Esophagus muscularis mucosa (tissue), 4 donors: ENCODE measurements at places on chromosomes 16 and 17. TPM values are rescaled to one million over a fixed set of nuclear protein-coding genes. Genes with fewer than 3 reads are reported as not detected.

The OSGIN1 gene
- 16.1 TPM for total RNA-seq

The SLC16A11 gene
- 0.99 TPM for total RNA-seq

DNA sequence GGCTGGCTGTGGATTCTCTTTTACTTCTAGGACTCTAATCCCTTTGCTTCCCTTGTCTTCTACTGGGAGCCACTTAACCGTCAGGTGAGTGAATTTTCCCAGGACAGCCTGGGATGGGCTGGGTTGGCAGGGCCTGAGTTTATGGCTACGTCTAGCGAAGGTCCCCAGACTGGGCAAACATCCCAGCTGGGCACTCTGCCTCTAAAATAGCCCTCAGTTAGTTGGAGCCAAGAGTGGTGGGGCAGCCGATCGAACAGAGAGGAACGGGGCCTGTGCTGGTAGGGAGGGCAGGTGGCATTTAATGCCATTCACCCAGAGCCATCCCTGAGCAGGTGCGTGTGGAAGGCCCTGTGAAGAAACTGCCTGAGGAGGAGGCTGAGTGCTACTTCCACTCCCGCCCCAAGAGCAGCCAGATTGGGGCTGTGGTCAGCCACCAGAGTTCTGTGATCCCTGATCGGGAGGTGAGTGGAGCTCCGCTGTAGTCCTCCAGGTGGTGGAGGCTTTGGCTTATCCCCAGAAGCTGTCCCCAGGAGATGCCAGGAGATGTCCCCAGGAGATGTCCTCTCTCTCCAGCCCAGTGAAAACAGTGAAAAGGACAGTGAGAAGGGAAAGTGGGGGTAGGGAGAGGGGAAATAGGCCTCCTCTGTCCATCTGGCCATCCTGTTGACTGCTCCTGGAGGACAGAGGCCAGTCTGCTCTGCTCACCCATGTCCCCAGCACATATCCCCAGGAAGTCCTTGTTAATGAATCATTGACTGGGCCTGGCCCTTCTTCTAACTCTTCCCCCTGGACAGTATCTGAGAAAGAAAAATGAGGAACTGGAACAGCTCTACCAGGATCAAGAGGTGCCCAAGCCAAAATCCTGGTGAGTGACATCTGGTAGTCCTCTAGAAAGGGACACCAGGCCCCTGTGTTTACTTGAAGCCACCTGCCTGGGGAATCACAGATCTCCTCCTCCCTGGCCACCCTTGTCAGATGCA lies 4.4 kb downstream of the PNPO start:
- H3K4me1 ChIP-seq, result peaks cover 53% of the 10 kb centered on the region
- H3K27me3 ChIP-seq, result no peaks in the 10 kb centered on the region
- H3K36me3 ChIP-seq, result peaks cover 44% of the 10 kb centered on the region
- no peak overlapping the region for H3K4me3 ChIP-seq

DNA sequence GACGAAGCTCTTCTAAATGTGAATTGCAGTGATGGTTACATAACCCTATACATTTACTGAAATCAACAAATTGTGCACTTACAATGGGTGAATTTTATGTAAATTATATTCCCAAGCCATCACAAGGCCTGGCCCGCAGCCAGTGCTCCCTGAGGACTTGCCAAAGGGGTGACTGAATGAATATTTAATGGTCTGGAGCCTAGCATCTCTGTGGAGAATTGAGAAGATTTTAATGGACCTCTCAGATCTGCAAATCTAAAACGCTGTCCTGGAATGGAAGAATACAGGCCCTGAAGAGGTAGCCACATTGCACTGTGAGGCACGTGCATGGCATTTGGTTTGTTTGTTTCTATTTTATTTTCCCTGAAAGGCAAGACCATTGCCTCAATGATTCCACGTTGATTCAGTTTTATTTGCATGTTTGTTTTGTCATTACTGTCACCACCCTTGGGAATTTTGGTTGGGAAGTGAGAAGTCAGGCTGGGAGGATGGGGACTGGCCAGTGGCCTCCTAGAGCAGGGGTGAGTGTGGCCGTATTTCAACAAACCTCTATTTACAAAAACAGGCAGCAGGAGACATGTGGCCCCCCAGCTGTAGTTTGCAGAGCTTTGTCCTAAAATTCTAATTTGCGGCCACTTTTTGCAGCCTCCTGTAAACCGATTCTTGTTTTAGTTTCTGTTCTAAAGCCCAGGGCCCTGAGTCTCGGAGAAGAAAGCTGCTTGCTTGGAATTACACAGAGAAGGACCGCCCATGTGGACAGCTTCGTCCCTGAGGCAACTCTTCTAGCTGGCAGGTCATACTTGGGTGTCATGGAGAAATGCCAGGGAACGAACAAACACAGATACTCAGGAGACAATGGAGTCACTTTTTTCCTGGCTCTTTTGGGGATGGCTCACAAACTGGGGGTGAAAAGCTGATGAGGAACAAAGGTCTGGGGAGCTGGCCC lies 40.5 kb upstream of the GCSH start:
- no peak for DNase-seq
- H3K4me1 ChIP-seq, result no peaks in the 10 kb centered on the region
- H3K4me3 ChIP-seq, result no peak overlapping the region
- no peaks in the 10 kb centered on the region for H3K27me3 ChIP-seq
- no peak overlapping the region for H3K27ac ChIP-seq

DNA sequence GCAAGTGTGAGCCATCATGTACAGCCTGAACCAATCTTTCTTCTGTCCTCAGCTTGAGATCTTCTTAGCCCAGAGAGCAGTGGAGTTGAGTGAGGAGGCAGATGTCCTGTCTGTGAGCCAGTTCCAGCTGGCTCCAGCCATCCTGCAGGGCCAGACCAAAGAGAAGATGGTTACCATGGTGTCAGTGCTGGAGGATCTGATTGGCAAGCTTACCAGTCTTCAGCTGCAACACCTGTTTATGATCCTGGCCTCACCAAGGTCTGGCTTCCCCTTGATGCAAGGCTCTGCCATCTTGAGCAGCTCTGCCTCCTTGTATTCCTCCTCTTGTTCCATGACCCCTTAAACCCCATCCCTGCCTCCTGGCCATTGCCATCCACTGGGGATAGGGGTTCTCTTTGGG lies 9.6 kb downstream of the CDK5RAP3 start:
- H3K27ac ChIP-seq, result no peak overlapping the region
- H3K27me3 ChIP-seq, result no peaks in the 10 kb centered on the region
- DNase-seq, result no peak
- H3K4me1 ChIP-seq, result no peaks in the 10 kb centered on the region

DNA sequence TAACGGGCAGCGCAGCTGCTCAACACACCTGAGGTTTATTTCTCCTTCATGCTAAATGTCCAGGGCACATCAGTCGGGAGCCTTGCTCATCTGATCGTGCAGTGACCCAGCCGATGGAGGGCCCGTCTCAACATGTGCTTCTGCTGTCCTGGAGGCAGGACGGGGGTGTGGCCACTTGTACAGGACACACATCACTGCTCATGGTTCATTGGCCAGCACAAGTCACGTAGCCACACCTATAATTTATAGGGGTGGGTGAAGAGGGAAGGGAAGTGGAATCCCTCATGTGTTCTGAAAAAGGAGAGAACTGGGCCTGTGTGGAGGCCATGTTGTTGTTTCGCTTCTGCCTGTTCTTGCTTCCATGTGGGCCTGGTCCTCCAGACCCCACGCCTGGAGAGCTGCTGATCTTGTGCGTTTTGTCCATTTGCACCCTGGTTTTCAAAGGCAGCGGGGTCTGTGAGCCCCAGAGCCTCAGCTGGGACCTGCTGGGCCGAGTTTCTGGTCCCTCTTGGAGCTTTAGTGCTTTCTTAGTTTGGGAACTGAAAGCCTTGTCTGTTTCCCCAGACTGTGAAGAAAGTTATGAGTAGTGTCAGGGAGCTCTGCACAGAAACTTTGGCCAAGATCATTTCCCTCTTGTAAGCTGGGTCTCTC lies 60.5 kb downstream of the CMIP start:
- no peak overlapping the region for H3K27ac ChIP-seq
- H3K36me3 ChIP-seq, result no peaks in the 10 kb centered on the region
- DNase-seq, result no peak
- peaks cover 4% of the 10 kb centered on the region for H3K4me1 ChIP-seq
- no peak overlapping the region for H3K4me3 ChIP-seq
- no peaks in the 10 kb centered on the region for H3K27me3 ChIP-seq

The HP gene
- total RNA-seq, result not detected

- H3K4me1 ChIP-seq, result peaks cover 4% of the 10 kb centered on the region
- DNase-seq, result no peak
- H3K36me3 ChIP-seq, result no peaks in the 10 kb centered on the region
These were observed 11.1 kb downstream of the TLE7 start for GRCh38 chr16:71430744-71431143.

GRCh38 chr16:73670836-73671820 lies 623.2 kb upstream of the ZFHX3 start:
- no peaks in the 10 kb centered on the region for H3K27me3 ChIP-seq
- H3K36me3 ChIP-seq, result no peaks in the 10 kb centered on the region
- no peak for DNase-seq

The IGSF6 gene
- total RNA-seq, result 0.97 TPM

GRCh38 chr17:77719806-77720205 lies 238.7 kb upstream of the TNRC6C start:
- H3K27me3 ChIP-seq, result no peaks in the 10 kb centered on the region
- DNase-seq, result peak; percentile 62
- H3K4me3 ChIP-seq, result no peak overlapping the region
- H3K4me1 ChIP-seq, result no peaks in the 10 kb centered on the region

- H3K27ac ChIP-seq, result peak within 1 kb of the TSS; percentile 95
- DNase-seq, result no peak
These were observed at the start of gene CCDC102A for GRCh38 chr16:57536306-57537193. Gene CCDC102A (minus strand): TSS chr16:57536571. CDS start chr16:57529177, 7,394 bp downstream.

The SLC6A2 gene
- 0.19 TPM for total RNA-seq

DNA sequence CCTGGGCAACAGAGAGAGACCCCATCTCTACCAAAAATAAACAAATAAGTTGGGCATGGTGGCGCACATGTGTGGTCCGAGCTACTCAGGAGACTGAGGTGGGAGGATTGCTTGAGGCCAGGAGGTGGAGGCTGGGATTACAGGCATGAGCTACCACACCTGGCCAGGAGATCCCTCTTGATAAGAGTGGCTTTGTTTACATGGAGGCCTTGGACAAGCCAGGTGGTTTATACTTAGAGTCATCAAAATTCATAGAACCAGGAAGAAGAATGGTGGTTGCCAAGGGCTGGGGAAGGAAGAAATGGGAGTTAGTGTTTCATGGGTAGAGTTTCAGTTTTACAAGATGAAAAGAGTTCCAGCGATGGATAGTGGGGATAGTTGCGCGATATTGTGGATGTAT lies 8.8 kb upstream of the ZFP1 start:
- H3K4me1 ChIP-seq, result no peaks in the 10 kb centered on the region
- H3K4me3 ChIP-seq, result no peak overlapping the region
- no peak for DNase-seq
- H3K27ac ChIP-seq, result no peak overlapping the region
